ENCODE measurements at places on chromosomes 11 and 22.

- no peak for DNase-seq
Measured at GRCh38 chr11:10109806-10110205, 184.2 kb downstream of the SBF2 start.

DNA sequence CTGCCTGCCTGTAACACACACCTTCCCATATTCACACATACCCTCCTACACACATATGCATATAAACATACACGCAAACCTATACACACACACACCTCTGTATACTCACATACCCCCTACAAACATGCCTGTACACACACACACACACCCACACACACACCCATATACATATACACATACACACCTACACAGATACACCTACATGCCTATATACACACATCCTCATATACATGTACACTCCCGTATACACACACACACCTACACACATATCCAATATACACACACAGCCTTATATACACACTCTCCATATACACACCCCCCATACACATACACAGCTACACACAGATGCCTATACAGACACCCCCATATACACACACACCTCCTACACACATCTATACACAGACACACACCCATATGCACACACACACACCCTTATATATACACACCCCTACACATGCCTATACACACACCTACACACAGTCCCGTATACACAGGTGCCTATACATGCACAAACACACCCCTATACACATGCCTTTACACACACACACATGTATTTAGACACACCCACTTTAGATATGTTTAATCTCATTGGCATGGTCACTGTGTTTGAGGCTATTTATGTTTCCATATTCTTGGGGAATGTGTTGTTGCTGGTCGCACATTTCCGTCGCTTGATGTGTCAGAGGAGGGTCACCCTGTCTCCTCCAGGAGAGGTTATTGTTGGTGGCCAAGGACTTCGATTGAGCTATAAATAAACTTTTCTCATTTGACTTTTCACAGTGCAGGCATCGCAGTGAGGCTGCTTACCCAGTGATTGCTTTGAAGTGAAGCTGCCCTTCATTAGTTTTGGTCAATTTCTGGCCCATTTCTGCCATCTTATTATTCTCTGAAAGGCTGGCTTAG lies 243.3 kb downstream of the TBC1D22A start:
- DNase-seq, result no peak

DNA sequence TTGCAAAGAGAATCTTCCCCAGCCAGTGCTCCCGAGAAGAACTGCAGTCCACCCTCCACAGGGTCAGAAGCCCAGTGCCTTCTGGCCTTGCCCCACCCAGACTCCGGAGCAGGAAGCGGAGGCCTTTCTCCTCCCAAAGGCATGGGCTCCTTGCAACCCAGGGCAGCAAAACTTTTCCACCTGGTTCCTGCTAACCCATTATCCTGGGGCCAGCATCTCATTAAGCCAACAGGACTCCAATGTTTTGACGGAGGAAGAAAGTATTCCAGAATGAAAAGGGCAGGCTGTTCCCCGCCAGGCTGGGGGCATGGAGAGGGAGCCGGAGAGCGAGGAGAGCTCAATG lies 88.1 kb downstream of the RTL6 start:
- no peak for DNase-seq

DNA sequence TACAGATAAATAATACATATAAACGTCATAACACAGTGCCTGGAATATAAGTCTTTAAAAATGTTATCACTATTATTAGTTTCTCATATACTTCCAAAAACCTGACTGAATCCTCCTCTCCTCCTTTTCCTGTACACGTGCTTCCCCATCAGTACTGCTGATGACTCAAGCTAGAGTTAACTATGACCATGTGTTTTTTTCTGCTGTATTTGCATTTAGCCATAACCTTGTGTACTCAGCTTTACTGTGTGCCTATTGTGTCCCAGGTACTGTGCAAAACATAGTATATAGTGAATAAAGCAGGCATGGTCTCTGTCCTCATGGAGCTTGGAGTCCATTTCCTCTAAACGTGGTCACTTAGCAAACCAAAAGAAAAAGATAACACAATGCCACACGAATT lies 56.5 kb upstream of the ARHGAP32 start:
- no peak for DNase-seq

DNA sequence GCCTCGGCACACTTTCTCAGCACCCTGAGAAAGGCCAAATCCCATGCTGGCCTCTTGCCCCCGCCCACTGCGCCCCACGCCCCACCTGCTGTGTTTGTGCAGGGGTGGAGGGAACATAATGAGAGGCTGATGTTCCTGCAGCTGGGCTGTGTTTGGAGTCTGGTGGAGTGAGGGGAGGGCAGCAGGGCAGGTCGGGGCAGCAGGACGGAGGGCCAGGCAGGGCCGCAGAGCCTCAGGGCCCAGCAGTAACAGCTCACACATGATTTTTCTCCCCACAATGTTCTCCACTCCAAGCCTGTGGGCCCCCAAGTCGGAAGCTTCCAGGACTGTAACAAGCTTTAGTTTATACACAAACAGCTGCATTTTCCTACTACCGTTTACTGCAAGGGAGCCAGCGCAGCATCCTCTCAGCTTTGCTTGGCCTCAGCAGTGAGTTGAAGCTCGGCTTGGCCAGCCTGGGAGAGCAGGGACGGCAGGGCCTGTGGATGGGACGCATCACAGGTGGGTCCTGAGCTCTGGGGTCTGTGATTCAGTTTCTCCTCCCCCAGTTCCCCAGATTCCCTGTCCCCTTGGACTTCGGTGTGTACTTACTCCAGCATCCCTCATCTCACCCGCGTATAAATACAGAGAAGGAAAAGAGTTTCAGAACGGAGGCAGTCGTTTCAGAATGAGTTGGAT lies 51.0 kb downstream of the RPUSD4 start:
- DNase-seq, result no peak

DNA sequence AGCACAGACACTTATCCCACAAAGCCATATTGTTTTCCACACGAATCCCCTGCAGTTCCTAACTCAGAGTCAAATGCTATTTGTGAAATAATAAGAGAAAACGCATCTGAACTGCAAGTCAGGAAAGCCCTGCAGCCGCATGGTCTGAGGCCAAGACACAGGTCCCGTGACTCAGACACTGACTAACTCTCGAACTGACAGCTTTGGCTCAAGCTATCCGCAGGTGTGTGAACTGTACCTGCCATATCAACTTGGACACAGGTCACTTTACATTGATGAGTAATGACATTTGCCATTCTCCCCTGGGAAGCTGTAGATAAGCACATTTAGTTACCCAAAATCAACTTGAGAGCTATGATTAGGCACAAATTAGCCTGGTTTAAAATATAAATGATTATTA lies 34.9 kb upstream of the NFRKB start:
- no peak for DNase-seq

DNA sequence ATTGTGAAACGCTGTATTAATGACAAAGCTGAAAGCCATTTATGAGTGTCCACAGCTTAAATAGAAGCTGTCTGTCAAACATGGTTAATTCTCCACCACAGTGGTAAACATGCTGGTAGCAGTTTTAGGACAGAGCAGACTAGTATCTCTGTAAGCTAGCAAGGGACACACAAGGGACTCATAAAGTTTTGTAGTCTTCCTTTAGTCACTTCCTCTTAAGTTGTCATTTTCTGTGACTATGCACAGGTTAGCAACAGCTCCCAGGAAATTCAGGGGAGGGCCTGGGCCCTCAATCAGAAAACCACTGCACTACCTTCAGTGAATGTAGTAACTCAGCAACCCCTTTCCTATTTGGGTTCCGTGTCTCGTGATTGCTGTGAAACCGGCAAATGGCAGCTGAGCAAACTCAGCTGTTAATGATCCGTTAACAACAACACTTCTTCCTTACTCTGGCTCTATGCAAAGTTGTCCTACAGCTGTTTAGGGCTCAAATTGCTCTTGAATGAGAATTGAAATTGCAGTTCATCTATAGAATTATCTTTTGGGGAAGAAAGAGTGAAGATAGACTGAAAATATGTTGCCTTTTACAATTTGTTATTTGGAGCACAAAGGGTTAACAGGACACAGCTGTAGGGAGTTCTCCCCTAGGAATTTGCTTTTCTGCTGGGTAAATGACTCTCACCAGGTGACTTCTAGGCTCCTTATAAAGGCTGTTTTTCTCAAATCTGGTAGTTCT lies at the start of gene MMP26:
Gene MMP26, plus strand, starts transcription at position 731 of the 736 bp plus-strand sequence.
- no peak for DNase-seq

DNA sequence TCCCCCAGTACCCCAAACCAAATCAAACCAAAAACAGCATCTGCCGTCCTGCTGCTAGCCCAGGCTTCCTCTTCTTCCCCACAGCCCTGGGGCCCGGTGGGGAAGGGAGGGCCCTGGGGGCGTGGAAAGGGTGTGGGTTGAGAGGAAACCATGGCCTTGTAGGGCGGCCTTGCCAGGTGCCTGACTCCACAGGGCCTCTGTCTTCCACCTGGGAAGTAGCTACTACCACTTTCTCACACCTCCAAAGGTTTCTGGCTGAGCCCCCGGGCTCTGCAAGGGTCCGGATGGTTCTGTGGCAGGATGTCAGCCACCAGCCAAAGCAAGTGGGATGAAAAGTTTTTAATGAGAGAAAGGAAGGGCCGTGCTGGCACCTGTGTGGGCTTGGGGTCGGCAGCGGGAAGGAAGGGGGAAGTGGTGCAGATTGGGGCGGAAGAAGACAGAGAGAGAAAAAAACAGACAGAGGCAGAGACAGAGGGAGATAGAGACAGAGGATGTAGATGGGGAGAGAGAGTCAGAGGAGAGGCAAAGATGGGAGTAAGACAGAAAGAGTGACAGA lies 10.5 kb downstream of the TPST2 start:
- DNase-seq, result peak; percentile 41

DNA sequence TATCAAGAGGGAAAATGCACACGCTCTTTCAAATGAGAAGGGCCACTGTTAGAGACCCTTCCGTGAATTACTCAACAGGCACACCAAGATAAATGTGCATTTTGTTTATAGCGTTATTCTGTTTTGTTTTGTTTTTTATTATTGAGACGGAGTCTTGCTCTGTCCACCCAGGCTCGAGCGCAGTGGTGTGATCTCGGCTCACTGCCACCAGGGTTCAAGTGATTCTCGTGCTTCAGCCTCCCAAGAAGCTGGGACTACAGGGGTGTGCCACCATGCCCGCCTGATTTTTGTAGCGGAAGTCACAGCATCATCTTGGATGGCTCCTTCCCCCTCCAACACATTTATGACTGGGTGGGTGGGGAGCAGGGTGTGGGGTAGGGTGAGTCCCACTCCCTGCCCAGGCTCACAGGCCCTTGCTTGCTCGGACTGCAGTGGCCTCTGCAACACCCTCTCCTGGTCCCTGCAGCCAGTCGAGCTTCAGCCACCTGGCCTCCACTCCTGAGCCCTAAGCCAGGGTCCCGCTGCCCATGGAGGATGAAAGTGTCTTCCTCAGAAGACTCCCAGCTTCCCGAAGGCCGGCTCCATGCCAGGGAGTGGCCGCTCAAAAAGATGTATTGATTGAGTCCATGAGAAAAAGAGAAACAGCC lies 68.0 kb downstream of the RTL6 start:
- no peak for DNase-seq

GRCh38 chr11:11758603-11759196 lies 83.1 kb upstream of the USP47 start:
- no peak for DNase-seq

GRCh38 chr11:118448294-118448693 lies 12.0 kb downstream of the KMT2A start:
- no peak for DNase-seq

DNA sequence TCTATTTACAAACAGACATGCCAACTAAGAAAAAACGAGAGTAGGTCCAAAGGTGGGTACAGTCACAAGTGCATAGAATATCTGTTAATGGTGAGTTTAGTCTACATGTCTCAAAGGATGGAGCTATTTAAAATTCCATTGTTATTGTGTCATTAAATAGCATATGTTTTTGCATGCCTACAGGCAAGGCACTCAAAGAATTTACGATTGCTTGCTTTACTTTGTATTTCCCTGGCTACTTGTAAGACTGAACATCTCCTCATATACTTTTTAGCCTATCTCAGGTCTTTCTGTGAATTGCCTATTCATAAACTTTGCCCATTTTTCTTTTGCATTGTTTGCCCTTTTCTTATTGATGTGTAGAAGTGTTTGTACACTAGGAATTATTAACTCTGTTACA lies 39.7 kb downstream of the DEUP1 start:
- DNase-seq, result no peak

- peak; percentile 79 for DNase-seq
Measured at GRCh38 chr11:63635762-63636465, 21.7 kb upstream of the PLAAT3 start.

- DNase-seq, result no peak
Measured at GRCh38 chr11:2655834-2656622, 43.8 kb downstream of the KCNQ1OT1 start.

DNA sequence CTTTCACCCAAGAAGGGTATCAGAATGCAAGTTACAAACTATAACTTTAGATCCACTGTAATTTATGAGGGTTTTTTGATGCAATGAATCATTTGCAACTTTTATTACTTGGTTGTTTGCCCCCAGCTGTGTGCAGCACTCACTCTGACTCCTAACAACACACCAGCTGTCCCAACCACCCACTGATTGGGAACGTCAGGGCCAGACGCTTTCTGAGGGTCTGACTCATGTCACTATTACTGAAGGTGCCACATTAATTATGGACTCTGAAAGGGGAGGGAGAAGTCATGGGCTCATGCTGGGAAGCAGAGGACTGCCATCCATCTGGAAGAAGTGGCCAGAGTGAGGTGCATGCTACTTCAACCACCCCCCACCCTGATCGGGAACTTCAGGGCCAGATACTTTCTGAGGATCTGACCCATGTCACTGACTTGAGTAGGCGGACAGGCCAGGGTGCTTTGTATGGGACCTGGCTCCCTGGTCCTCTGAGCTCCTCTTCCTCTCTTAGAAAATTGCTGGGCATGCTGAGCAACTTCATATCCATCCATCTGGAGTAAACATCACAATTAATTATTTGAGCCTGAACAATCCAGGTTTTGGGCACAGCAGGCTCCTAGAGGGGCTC lies 44.9 kb upstream of the DRD2 start:
- DNase-seq, result no peak
